ENCODE measurements at places on chromosomes 3 and 15.

- DNase-seq, result no peak
These were observed 224.8 kb upstream of the DCBLD2 start for GRCh38 chr3:99126316-99126715.

- no peak for DNase-seq
These were observed 330.9 kb downstream of the SHQ1 start for GRCh38 chr3:72517336-72517735.

DNA sequence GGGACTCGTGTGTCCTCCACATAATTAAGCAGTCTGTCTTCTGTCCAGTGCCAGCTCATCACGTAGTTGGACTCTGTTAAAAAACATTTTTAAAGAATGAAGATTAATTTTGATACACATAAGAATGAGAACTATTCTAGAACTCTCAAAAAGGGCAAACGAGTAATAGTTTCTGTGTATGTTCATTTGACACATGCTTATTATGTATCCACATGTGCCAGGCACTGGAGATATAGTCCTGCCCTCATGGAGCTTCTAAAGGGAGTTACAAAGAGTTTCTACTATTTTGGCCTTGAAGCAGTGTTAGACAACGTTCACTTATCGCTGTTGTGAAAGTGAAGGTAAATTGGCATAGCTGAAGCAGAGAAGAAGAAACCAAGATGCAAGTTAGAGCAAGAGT lies 326.7 kb upstream of the CTDSPL start:
- no peak for DNase-seq

- DNase-seq, result no peak
These were observed 15.0 kb upstream of the LTF start for GRCh38 chr3:46479696-46480095.

- no peak for DNase-seq
These were observed 1.5 kb upstream of the SMAD3 start for GRCh38 chr15:67063689-67064606.

DNA sequence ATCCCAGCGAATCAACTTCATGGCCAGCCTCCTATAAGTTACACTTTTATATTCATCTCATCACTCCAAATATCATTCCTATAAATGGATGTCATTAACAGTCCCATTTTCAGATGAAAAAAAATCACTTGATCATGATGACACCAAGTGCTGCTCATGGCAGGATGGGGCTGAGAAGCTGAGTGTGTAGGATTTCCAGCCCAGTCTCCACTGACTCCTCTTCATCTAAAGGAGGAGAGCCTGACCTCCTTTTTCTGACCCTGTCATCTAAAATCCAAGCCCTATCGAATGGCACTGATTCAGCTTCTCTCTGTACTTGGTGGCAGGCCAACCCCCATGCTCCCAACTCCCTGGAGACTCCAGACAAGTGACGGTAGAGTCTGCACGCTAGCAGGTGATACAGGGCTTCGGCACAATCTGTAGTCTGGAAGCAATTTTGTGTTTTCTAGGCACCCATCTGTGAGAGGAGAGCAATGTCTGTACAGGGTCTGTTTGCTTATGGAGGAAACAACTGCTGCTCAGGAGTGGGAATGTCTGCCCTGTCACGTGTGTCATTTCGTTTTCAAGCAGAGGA lies 103.2 kb downstream of the EPHB1 start:
- DNase-seq, result no peak

DNA sequence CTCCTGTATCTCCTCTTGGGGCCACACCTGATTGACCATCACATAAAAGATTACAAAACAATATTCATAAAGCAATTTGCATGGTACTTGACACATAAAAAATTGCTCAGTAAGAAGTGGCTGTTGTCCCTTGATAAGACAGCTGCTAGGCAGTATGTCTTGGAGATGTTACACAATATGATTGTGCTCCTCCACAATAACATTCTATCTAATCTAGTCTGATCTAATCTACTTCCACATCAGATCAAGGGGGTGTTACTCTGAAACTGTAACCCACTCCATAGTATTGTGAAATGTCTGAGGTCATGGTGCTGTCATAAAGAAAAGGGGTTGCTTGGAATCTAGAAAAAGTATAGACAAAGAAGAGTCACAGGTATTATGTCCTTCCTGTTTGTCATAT lies 23.4 kb upstream of the AQP9 start:
- no peak for DNase-seq

DNA sequence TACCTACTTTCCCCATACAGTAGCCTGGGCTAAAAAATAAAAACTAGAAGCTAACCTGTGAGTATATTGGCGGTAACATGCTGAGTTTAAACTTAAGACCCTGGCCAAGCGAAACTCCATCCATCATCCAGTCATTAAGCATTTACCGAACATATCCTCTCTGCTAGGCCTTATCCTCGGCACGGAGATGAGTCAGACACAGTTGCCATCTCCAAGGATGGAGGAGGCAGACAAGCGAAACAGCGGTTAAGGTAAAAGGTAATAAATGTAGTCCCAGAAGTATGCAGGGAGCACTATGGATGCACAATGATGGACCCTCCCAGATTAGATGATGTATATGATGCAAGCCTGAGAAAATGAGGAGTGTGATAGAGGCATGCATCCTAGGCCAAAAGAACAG lies 143.6 kb downstream of the RYR3 start:
- DNase-seq, result no peak

DNA sequence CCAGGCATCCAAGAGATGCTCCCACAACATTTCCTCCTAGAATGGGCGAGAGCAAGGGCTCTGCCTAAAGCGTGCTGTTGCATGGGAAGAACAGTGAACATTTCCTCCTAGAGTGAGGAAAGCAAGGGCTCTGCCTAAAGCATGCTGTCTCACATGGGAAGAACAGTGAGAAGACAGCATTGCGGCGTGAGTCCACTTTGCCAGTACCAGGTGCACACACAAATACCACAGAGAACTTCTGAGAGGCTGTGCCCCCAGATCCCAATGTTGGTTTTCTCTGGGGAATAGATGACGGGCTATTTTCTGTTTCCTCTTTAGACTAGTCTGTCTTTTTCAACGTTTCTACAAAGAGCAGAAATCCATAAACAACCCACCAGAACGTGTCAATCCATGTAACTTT lies 142.9 kb downstream of the LRRK1 start:
- no peak for DNase-seq

DNA sequence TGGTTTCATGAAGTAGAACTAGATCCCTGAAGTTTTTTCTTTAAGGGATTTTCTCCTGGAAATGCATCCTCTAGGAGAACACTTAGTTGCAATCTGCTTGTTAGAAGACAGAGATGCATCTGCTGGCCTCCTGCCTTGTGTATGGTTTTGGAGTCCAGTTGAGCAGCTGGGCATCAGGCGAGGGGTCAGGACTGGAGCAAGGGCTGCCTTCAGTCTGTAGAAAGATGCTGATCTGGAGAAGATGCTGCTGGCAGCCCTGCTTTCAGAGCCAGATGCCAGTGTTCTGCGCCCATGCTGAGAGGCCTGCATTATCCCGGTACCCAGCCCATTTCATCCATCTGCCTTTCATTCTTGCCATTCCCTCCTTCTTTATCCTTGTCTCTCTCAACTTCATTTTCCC lies 77.4 kb downstream of the CHCHD6 start:
- DNase-seq, result no peak

DNA sequence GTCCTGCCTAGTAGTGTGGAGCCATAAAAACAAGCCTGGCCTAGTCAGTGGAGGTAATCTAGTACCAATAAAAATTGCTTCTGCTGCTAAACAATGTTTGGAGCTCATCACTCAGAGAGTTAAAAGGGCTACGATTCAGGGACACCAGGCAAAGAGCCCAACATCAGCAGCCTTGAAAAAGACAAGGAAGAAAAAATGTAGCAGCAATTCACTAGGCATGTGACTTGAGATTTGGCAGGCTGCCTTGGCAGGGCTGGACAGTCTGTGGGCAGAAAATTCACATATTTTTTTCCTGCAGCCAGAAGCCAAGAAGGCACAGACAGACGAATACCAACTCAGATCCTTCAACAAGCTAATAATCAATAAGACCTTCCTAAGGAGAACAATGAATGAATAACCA lies 47.2 kb downstream of the IGSF11 start:
- DNase-seq, result no peak

GRCh38 chr15:70956201-70956995 lies 63.8 kb downstream of the LRRC49 start:
- DNase-seq, result no peak

DNA sequence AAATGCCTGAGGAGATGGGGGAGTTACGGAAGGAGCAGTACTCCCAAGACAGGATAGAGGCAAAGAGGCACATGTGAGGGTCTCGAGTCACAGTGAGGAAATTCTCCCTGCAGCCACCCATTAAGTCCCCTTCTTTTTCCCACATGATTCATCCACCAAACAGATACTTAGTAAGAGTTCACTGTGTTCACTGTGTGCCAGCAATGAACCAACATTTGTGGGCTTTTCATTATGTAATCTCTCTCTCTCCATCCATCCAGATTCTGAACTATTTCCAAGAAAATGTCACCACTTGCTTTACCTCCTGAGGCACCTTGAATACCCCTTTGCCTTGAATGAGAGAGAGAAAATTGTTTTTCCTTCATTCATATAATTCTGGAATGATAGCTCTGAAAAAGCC lies 24.6 kb upstream of the LRRFIP2 start:
- no peak for DNase-seq

DNA sequence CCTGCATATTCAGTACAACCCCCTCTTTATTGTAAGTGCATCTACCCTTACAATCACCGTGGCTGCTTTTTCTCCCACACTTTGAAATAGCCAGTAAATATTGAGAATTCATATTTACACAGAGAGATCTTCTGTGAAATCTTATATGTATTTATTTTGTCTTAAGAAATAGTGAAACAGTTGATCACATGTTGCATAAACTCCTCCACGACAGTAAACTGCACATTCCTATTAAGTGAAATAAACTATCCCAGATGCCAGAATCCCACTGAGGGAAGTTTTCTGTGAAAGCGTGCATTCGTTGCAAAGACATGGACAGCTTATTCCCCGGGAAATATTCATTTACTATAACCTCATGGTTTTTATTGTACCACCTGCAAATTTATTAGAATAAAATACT lies 796.0 kb downstream of the ROBO2 start:
- no peak for DNase-seq

DNA sequence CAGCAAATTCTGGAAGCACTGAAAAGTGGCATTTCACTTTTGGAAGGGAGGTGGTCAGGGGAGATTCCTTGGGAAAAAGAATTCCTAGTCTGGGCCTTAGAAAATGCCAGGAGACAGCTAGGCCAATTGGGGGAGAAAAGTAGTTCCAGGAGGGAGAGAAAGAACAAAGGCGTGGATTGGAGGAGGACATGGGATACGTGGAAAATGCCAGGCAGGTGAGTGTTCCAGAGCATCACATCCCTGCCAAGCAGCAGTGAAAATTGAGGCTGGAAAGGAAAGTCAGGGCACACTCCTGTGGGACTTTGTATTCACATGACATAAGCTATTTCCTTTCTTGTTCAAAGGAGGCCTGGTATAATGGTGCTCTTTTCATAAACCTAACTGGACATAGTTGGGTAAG lies 134.5 kb upstream of the WNT5A start:
- no peak for DNase-seq

- no peak for DNase-seq
These were observed 2.7 kb downstream of the SLC6A20 start for GRCh38 chr3:45793482-45794176.

DNA sequence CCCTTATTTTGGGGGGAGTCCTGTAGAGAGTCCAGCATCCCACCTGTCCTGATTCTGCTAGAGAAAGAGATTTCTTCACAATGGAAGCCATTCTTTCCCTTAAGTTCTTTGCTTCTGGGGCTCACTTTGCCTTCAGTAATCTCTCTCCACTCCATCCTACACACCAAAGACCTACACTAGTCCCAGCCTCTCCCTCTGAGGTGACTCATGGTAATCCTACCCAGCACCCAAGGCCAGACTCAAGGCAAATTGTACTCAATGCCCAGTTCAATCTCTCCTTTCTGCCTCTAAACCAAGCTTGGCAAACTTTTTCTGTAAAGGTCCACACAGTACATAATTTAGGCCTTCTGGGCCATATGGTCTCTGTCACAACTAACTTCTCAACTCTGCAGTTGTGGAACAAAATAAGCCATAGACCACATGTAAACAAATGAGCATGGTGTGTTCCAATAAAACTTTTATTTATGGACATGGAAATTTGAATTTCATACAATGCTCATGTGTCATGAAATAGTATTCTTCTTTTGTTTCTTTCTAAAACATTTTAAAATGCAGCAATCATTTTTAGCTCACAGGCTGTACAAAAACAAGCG lies 72.5 kb downstream of the MRPL46 start:
- DNase-seq, result no peak

DNA sequence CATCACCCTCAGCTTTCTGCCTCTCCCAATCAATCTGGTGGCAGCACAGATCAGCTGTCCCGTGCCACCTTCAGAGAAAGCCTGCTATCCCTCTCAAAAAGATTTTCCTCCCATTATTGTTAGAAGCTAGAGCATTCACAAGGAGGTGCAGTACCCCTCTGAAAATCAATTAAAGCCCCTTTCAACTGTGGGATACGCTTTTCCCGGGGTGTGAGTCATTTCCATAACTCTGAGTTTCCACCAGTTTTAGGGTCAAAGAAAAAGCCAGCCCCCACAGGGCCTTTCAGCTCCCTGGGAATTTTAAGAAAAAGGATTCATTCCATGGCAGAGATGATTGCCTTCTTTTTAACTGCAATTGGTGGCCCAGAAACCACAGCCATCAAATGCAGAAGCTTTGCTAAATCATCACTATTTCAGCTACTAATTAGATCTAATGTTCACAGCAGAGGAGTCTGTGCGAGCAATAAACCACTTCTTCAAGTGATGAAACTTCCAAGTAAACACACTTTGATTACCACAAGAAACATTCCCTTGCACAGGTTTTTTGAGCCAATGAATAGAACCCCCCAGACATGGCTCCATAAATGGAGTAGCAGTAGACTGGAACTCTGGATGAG lies 270.0 kb upstream of the TPRG1 start:
- DNase-seq, result no peak

DNA sequence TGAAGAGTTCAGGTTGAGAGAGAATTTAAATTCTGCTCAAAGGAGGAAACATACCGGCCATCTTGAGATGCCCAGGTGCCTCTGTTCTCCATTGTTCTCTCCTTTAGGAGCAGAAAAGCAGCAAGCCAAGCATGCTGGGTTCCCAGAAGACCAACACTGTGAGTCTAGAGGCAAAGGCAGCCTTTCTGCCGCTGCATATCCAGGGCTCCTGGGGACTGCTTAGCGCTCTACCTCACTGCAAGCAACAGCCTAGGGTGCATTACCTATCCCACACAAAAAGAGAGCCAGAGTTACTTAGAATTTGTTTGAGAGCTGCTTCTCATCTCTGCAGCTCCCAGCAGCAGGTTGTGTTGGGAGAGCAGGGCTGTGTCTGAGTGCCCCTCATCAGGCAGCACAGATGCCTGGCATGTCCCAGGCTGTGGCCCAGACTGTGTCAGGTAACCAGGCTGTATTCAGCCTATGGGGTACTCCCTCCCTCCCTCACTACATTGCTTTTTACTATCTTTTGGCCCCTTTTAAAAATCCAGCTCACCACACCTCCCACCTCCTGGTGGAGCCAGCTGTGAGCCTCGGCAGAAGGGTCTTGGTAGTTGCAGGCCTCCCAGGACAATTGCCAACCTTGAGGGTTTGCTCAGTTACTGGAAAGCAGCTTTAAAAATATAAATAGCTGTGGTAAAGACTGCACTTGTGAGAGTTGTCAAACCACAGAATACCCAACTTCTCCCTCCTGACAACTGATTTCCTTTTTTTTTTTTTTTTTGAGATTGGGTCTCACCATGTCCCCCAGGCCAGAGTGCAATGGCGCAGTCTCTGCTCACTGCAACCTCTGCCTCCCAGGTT lies 30.2 kb downstream of the BCL2L10 start:
- no peak for DNase-seq
